AG08395 (cell line): ENCODE measurements at places on chromosomes 11 and 22.

GRCh38 chr11:108983636-108984420, 319.0 kb downstream of the DDX10 start:
- DNase-seq: no peak

- DNase-seq: no peak
Observed at GRCh38 chr11:28837599-28837998, 729.4 kb downstream of the METTL15 start.

DNA sequence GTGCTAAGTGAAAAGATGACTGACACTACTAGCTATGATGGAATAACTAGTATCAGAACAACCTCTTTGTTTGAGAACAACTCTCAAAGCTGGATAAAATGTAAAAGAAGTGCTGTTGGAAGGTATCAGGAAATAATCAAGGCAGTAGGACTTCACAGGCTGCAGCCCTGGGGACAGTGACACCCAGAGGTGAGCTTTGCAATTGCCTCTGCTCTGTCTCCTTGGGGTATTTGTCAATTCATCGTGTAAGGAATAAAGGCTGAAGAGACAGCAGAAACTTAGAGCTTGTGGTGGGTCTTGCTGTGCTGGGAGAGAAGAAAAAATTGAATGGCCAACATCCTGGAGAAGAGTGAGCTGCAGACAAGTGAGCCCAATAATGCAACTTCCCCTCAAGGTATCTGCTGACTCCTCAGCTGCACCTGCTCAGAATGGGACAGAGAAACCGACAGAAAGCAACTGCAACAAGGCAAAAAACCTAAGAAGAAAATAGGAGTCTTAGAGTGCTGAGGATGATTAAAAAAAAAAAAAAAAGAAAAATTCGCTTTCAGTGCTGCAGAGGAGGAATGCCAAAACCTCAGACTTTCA, 141.1 kb downstream of the RCN1 start:
- peak; percentile 47 for DNase-seq

- no peak for DNase-seq
Observed at GRCh38 chr11:2762451-2762850, 62.7 kb upstream of the KCNQ1OT1 start.

- DNase-seq: no peak
Observed at GRCh38 chr22:50525858-50526107, 385 bp upstream of the SCO2 start.

- no peak for DNase-seq
Observed at GRCh38 chr22:29325785-29326315, 10.4 kb upstream of the RASL10A start.

DNA sequence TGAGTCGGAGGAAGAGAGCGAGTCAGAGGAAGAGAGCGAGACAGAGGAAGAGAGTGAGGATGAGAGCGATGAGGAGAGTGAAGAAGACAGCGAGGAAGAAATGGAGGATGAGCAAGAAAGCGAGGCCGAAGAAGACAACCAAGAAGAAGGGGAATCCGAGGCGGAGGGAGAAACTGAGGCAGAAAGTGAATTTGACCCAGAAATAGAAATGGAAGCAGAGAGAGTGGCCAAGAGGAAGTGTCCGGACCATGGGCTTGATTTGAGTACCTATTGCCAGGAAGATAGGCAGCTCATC, 780 bp downstream of the TRIM44 start:
- DNase-seq: no peak

- no peak for DNase-seq
Observed at GRCh38 chr22:25282671-25283561, 63.5 kb downstream of the CRYBB2 start.

GRCh38 chr11:65962141-65962564, 619 bp downstream of the SART1 start:
- no peak for DNase-seq

GRCh38 chr11:60950933-60951605, 907 bp downstream of the SLC15A3 start:
- no peak for DNase-seq

GRCh38 chr11:122163053-122163819, 47.2 kb upstream of the BLID start:
- DNase-seq: peak; percentile 65

- no peak for DNase-seq
Observed at GRCh38 chr11:88494848-88495247, 157.3 kb upstream of the CTSC start.

- DNase-seq: no peak
Observed at GRCh38 chr22:24494528-24495364, at the start of gene UPB1. TSS of gene UPB1 (plus strand) at chr22:24495332. CDS start at chr22:24495404, 72 bp downstream.

- no peak for DNase-seq
Observed at GRCh38 chr11:116697011-116697410, 75.8 kb downstream of the BUD13 start.

DNA sequence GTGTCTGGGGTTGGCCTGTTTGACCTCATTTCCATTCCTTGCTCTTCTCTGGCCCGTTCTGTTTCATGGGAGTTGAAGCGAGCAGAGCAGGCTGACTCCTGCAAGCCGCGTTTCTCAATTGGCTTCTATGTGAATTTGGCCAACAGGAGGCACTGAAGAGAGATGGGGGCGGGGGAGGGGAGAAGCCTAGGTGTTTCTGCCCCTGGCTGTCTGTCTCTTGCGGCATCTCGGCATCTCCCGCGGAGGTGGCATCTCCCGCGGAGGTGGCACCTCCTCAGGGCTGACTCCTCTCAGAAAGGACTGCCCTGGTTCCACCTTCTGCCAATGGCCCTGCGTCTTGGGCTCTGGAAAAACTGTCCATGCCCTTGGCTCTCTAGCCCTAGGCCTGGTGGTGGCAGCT, 125.6 kb upstream of the CSNK2A3 start:
- DNase-seq: no peak

DNA sequence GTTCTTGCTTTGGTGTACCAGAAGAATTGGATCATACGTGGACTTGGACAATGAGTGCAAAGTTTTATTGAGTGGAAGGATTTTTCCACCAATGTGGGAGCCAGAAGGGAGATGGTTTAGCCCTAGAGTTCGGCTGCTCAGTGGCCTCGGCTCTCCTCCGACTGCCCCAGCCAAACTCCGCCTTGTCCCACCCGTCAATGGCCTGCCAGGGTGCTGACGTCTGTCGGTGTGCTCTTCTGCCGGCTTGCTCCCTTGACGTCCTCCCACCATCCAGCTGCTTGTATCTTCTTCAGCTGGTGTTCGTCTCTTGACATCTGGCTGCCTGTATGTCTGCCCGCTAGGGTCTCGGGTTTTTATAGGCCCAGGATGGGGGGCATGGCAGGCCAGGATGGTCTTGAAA, 154.8 kb downstream of the APOL5 start:
- no peak for DNase-seq
